ENCODE measurements at places on chromosomes 4 and X. TPM values are rescaled to one million over a fixed set of nuclear protein-coding genes. Genes with fewer than 3 reads are reported as not detected.

SPANXA1 gene
- not detected for total RNA-seq

DNA sequence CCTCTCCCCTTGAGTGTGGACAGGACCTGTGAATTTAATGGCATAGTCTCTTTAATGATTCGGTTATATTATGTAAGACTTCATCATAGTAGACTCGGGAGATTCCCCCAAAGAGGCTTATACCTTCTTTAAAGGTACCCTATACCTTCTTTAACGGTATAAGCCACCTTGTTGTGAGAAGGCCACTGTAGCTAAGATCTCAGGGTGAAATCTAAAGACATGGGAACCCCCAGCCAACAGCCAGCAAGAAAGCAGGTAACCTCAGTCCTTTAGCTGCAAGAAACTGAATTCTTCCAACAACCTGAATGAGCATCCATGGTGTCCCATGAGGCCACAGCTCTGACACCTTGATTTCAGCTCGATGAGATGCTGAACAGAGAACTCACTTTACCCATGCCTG is 931 bp downstream of the DDX60 start:
- no peak for DNase-seq

DNA sequence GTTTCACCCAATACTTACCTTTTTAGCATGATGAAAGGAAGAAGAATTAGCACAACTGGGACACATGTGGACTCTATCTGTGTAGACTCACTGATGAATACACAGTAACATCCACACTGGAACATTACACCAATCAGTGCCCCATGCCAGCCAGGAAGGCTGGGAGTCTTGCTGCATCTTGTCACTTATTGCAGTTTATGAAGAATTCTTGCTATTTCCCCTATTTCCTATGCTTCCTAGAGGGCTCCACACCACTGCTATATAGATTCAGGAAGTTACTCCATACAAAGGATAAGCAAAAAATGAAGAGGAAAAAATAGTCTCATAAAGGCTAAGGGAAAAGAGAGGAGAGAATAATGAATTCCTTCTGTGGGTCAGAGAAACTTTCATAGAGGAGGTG is 201.0 kb downstream of the CAMK2D start:
- no peak for DNase-seq

DNA sequence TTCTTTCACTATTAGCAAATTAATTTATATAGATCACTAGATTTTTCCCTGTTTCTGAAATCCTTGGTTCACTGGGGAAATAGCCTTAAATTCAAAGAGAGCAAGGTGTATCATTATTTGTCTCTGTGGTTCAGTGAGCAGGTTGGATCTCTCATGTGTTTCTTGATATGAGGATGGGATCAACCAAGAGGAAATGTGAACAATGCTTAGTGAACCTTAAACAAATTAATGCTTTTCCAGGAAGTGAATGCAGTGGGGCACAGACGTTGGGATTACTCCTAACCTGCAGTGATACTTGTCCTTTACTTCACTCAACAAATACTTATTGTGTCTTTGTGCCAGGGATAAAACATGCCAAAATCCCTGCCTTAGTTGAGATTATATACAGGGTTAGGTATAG is 193.2 kb downstream of the SHROOM3 start:
- DNase-seq: no peak

TSPAN6 gene
- total RNA-seq: 20.1 TPM

DNA sequence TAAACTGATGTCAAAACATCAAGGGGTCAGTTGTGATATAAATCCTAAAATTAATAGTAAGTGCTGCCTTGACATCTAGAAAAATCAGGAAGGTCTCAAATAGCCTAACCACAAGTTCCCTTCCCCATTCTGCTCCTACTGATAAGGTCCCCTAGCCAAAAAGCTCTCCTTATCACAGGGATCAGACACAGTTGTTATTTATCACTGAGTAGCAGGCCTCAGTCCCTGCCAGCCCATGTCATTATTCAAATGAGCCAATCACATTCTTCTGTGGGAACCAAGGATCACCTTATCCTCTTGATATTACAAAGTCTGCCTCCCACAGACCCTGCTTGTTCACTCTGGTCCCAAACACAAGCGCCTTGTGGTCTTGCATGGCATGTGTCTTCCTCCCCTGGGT is 23.3 kb upstream of the TMEM255A start:
- DNase-seq: no peak

- DNase-seq: no peak
These were observed 54.0 kb upstream of the AFAP1 start for GRCh38 chr4:7993671-7994070.

DNA sequence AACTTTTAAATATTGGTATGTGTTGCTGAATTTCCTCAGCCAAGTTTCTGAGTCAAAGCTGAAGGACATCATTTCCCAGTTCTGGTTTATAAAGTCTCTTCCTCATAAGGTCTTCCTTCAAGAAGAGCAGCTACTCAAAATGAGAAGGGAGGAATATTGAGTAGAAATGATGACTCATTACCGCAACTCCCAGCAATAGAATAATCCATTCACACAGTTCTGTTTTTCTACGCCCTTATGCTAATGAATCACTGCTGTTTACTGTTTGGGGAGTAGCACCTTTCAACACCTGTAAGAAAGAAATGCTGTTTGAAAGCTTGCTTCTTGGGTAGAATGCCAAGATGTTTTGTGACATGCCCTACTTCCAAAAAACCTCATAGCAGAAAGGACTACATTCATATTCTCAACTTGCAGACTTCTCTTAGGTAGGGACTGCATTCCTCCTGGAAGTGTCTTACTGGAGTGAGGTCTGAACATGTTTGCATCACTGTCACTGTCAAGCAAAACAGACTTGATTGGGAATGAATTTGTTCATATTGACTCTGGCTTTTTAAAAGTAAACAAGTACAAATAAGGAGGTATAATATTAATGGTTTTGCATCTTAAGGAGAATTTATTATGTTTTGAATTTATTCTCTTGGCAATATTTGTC is 147.2 kb upstream of the BANK1 start:
- no peak for DNase-seq

Data from IMR-90 (cell line).